ENCODE measurements at places on chromosomes 1 and 21. TPM values are rescaled to one million over a fixed set of nuclear protein-coding genes. Genes with fewer than 3 reads are reported as not detected.

CFHR5 gene
- not detected for total RNA-seq

ADAMTS5 gene
- 0.06 TPM for total RNA-seq

MROH9 gene
- not detected for total RNA-seq

ADAM30 gene
- total RNA-seq = not detected

LMOD1 gene
- under 0.01 TPM for total RNA-seq

RAP1GAP gene
- total RNA-seq = under 0.01 TPM

RER1 gene
- 98.9 TPM for total RNA-seq

TSPEAR gene
- 0.19 TPM for total RNA-seq

SCP2 gene
- 86.1 TPM for total RNA-seq

LRRC3 gene
- 0.97 TPM for total RNA-seq

FCGR3B gene
- not detected for total RNA-seq

NTNG1 gene
- total RNA-seq = 0.32 TPM

CAMK1G gene
- total RNA-seq = not detected

LCE1D gene
- not detected for total RNA-seq

GSTM5 gene
- not detected for total RNA-seq

BMP8A gene
- 0.19 TPM for total RNA-seq

TNFSF18 gene
- 96.4 TPM for total RNA-seq

ID3 gene
- total RNA-seq = 290 TPM

SLC5A3 gene
- total RNA-seq = 4.9 TPM

LCE1A gene
- total RNA-seq = not detected

AMY2A gene
- not detected for total RNA-seq

OR2T29 gene
- not detected for total RNA-seq

LAPTM5 gene
- total RNA-seq = 11.2 TPM

C1QTNF12 gene
- total RNA-seq = 0.57 TPM

CNST gene
- total RNA-seq = 14.9 TPM

CRABP2 gene
- total RNA-seq = not detected

UBQLN4 gene
- 10.5 TPM for total RNA-seq

SLC44A5 gene
- 0.16 TPM for total RNA-seq

CCDC181 gene
- total RNA-seq = not detected

DIO1 gene
- not detected for total RNA-seq

SPRR2A gene
- total RNA-seq = not detected

LCE2C gene
- not detected for total RNA-seq

CCDC17 gene
- 0.97 TPM for total RNA-seq
